ENCODE measurements at places on chromosomes 7 and 10. TPM values are rescaled to one million over a fixed set of nuclear protein-coding genes. Genes with fewer than 3 reads are reported as not detected.

GRCh38 chr10:95730233-95730632 is 25.7 kb upstream of the ENTPD1 start:
- DNase-seq: no peak

DNA sequence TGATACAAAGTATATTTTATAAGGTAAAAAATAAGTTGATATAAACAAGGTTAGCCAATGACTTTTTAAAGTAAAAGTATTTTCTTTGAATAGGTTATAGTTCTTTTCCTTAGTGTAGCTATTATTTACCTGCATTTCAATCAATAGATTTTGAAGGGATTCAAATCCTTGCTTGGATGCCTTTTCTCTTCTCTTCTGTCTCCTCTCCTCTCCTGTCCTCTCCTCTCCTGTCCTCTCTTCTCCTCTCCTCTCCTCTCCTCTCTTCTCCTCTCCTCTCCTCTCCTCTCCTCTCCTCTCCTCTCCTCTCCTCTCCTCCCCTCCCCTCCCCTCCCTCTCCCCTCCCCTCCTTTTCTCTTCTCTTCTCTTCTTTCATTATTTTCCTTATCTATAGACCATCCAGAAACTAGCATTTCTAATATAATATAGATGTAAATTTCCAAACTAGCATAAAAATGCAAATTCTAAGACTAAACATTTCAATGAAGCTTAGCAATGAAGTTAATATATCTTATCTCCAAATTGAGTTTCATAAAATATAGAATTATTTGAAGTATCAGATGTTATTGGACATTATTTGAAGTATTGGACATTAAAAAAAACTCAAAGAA is 60.5 kb upstream of the PRKCQ start:
- DNase-seq: no peak

DNA sequence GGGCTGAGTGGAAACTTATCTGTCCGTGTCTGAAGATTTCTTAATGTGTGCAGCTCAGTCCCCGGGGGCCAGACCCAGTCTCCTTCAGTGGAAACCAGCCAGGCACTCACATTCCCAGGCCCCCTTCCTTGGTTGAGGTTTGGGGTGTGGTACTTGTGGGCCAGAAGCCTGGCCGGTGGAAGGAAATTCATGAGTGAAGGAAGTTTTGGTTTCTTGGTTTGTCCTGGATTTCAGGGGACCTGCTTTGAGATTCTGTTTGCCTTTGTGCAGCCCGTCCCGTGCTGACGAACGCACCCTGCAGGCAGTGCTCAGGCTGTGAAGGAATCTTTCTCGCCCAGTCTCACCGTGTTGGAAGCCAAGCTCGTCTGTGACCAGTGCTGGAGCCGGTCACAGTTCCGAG is 2.9 kb downstream of the INPP5A start:
- no peak for DNase-seq

DNA sequence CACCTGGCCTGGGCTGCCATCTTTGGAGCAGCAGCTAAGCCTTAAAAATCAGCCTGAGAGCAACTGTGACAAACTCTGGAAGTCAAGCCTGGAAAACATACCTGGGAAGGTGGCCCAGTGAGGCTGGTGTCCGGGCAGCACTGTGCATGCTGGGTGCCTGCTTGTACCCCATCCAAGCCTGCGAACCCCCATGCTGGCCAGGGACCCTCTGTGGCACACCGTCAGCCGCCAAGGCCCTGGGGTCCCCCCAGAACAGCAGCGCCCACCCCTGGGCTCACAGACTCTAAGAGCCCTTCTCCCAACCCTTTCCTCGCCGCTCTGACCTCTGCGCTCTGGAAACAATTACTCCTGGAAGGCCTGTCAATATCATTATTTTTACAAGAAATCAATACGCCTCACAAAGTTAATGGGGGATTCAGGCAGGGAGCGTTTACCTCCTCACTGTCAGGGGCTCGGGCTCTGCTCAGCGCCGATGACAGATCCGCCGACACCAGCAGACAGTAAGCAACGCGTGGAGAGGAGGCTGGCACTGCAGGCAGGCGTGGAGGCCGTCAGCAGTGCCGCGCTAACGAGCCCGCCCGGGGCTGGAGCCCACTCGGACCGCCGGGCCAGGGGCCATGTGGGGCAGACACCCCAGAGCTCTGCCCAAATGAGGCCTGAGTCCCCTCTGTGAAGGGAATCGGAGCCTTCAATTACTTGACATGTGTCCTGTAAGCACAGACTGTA is 54.4 kb downstream of the EBF3 start:
- no peak for DNase-seq

DNA sequence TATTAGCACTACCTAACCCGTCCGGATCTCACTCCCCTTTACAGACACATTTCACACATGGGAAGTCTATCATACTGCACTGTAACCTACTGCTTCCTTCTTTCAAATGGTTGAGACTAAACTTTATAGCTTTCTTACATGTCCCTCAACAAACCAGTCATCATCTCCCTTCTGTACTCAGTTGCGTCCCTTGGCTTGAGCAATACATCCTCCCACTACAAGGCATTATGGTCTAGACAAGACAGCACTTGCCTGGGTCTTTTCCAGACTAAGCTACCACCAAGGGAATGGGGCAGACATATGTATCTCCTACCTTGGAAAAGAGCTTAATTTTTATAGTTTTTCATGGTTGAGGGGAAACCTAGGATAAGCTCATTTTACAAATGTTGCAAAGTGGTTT is 575.2 kb downstream of the KCNMA1 start:
- no peak for DNase-seq

DNA sequence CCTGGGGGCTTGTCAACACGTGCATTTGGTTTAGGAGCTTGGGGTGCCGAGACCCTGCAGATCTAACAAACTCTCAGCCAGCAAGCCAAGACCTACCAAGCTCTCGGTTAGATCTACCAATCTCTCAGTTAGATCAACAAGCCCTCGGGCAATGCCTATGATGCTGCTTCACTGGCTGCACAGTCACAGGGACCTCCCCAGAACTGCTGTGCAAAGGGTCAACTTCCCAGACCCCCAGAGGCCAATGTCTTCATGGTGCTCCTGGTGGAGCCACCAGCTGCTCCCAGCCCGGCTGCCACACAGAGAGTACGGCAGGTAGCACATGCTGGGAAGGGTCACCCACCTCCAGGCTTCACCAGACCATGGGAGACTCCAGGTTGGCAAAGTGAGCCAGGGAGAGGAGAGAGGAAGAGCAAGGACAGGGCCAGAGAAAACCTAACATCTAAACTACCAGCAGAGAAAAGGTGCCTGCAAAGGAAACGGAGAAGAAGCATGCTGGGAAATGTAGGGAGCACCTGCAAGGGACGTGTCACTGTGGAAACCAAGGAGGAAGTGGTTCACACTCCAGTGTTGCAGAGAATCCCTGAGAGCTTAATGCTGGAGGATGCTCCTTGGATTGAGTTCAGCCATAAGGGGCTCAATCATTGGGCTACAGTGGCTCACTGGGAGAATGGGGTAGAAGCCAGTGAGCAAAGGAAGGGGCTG is 51.5 kb upstream of the GDF10 start:
- DNase-seq: no peak

DNA sequence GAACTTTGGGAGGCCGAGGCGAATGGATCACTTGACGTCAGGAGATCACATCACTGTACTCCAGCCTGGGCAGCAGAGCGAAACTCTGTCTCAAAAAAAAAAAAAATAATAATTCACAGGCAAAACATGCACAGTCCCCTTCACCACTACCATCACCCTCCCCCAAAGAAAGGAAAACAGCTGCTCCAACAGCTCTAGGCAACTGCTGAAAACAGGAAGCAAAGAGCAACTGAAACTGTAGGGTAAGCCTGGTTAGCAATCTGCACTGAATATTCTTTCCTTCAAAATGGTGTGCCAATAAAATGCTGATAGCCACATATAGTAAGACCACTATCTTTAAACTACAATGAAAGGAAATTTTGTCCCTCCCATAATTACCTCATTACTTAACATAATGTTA is 11.8 kb downstream of the NT5C2 start:
- no peak for DNase-seq

- no peak for DNase-seq
Measured at GRCh38 chr7:19107356-19108146, 9.9 kb downstream of the TWIST1 start.

DNA sequence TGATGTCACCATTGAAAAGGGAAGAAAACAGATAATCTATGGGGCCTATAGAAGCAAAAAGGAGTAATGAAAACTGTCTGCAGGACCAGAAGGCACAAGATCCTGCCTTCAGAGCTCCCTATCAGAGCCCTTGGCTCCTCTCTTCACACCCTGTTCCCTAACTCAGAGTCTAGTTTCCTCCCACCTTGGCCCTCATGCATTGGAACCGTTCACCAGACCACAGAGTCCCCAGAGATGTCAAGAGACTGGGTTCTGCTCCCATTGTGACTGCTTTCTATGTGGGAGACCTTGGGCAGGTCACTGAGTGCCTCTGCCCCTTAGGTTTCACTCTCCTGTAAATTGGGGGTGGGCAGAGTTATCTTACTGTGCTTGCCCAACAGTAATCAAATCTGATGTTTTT is 80.1 kb upstream of the RPA3 start:
- DNase-seq: no peak

DNA sequence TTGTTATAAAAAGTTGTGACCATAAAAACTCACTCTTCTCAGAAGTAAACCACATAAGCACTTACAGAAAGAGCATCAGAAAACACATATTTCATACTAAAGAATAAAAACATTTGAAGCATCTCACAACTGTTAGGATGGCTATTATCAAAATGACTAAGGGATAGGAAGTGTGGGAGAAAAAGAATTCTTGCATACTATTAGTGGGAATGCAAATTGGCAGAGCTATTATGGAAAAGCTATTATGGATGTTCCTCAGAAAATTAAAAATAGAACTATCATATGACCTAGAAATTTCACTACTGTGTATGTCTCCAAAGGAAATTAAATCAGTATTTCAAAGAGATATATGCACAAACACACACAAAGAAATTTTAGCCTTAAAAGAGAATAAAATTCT is 25.2 kb upstream of the POT1 start:
- no peak for DNase-seq

DNA sequence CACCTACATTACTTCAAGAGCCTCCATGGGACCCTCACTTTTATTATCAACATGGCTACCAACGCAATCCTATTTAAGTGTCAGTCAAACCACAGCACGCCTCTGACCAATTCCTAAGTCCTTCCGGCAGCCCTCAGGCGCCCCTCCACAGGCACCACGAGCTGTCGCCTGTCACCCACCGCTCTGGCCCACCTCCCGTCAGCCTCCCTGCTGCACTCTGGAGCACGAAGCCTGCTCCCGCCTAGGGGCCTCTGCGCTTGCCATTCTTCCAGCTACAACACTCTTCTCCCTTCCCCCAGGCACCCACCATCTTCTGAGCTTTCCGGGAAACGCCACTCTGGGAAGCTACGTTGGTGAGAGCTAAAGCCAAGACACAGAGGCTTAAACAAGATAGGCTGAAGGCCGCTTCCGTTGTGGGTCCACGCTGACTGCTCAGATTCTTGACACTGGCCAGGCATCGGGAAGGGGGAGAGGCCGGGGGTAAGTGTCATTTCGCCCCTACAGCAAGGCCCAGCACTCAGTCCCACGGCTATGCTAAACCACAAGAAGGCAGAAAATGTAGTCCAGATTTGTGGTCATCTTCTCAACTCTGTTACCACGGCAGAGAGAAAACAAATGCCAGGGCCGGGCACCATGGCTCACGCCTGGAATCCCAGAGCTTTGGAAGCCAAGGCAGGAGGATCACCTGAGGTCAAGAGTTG is 56.7 kb downstream of the GNA12 start:
- no peak for DNase-seq

- no peak for DNase-seq
Measured at GRCh38 chr7:35646289-35647023, 48.5 kb downstream of the HERPUD2 start.

DNA sequence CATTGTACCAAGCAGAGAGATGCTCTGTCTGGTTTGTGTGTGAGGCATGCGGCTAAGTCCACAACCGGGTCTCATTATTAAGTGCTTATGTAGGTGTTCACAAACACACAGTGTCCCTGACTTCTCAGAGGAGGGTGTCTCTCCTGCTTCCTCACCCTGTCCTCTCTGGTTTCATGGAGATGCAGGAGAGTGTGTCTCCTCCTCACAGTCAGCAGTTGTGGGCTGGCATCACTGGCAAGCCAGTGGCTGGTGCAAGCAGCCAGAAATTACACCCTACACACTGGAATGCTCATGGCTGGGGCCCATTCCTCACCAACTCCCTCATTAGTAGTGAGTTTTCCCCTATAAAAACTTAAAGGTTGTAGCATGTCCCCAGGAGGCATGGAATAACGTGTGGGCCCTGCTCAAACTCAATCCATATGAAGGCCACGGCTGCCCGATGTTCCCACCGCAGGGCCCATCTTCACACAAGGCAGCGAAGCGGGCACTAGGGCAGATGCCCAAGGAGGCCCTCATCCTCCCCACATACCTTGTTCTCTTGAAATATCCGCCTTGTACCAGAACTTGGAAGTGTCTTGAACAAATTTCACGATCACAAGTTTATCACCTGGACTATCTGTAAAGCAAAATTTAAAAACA is 280.1 kb downstream of the TNS3 start:
- no peak for DNase-seq

GRCh38 chr7:43880596-43880995 is 11.3 kb upstream of the MRPS24 start:
- no peak for DNase-seq

- no peak for DNase-seq
Measured at GRCh38 chr7:47551668-47552440, 30.1 kb downstream of the TNS3 start.

DNA sequence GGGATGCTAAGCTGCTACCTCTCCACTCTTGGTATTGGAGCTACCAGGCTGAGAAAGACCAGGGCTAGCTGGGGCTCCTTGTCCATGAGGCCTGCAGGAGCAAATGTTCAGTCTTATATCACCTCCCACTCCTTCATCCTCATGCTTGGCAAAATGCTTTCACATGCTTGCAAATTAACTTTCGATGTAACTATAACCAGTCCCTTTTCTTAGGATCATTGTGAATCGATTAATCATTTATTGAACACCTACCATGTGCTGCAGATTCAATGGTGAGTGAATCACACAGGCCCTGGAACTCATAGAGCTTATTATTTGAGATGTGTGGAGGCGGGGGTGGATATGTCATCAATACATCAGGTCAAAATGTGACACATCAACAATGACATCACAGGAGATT is 138.6 kb downstream of the EMX2 start:
- no peak for DNase-seq

GRCh38 chr10:19719284-19719683 is 96.9 kb upstream of the PLXDC2 start:
- DNase-seq: no peak

- no peak for DNase-seq
Measured at GRCh38 chr10:77072836-77073662, 564.6 kb downstream of the KCNMA1 start.

DNA sequence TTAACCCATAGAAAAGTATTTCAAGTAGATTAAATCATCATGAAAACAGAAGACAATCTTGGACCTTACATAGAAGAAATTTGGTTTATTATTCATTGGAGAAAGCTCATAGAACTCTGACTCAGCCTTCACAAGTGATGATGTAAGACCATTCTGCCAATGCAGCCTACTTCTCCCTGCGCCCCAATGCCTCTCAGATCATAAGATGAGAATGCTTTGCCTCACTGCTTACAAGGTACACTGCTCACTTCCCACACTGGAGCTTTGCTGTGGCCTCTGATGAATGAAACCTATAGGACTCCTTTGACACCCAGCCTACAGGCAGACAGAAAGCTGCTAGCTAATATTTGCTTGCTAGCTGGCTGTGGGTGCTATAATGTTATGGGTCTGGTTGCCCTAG is 569.4 kb upstream of the STEAP1 start:
- no peak for DNase-seq

The OR2A42 gene
- total RNA-seq: under 0.01 TPM

The PRKG1 gene
- 15.5 TPM for total RNA-seq

The C10orf143 gene
- total RNA-seq: 0.41 TPM

The ACTL6B gene
- 163 TPM for total RNA-seq

The OR6V1 gene
- not detected for total RNA-seq

The CCDC146 gene
- 15.9 TPM for total RNA-seq

The HTRA1 gene
- 41.2 TPM for total RNA-seq

The TNKS2 gene
- 92.5 TPM for total RNA-seq

Measured in frontal cortex (tissue), 4 donors.